ENCODE measurements at places on chromosomes 6 and 20.

DNA sequence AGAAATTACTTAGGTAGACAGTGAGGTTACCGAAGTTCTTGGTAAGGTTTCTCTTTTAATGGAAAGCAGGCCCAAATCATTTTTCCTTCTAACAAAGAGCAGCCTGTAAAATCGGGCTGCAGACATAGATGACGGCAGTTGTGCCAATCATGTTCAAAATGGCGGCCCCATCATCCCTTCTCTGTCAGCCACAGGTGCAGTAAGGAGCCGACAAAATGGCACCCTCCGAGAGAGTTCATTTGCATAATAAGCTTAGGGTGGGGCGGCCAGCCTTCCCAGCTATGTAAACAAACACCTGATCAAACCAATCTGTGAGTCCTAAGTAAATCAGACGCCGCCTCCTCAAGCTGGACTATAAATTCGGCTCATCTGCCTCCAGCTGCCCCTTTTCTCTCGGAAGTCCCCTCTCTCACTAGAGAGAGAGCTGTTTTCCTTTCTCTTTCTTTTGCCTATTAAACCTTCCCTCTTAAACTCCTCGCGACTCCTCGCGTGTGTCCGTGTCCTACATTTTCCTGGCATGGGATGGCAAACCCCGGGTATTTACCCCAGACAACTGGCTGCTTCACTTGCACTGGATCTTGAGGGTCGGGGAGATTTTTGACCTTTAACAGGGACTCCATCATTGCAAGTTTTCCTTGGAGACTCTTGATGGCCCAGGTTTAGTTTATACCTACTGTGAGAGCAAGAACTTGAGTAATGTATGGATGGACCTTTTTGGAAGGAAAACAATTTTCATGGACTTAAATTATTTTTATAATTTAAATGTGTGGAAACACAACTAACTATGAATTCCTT is 8.9 kb upstream of the DDR1 start:
- DNase-seq, result peak; percentile 57

DNA sequence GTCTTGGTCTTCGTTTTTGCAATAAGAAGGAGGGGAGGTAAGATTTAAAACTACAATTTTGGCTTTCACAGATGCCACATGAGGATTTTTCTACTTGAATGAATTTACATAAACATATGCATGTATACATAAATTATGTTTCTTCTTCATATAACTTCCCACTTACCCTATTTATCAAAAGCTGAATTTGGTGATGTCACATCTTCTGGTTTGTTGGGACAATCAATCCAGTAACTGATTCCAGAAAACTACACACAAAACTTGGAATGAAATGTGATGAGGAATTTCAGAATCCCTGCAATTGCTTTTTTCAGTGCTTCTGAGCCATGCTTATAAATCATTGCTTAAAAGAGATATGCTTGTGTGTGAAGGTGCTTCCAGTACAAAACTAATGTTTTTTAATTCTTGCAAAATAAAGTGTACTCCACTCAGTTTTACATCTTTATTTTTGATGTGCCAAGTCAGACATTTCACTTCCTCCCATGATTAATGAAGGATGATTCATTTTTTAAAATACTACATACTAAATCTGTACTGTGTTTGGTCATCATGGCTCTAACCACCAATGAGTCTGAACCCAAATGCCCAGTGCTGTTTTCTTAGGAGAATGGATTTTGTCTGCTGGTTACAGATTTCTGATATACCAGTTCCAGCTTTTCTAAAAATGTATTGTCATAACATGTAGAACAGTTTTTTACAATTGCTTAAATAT is 32.1 kb upstream of the RIN2 start:
- DNase-seq, result no peak

GRCh38 chr20:8187740-8188139 is 55.7 kb downstream of the PLCB1 start:
- DNase-seq, result no peak

DNA sequence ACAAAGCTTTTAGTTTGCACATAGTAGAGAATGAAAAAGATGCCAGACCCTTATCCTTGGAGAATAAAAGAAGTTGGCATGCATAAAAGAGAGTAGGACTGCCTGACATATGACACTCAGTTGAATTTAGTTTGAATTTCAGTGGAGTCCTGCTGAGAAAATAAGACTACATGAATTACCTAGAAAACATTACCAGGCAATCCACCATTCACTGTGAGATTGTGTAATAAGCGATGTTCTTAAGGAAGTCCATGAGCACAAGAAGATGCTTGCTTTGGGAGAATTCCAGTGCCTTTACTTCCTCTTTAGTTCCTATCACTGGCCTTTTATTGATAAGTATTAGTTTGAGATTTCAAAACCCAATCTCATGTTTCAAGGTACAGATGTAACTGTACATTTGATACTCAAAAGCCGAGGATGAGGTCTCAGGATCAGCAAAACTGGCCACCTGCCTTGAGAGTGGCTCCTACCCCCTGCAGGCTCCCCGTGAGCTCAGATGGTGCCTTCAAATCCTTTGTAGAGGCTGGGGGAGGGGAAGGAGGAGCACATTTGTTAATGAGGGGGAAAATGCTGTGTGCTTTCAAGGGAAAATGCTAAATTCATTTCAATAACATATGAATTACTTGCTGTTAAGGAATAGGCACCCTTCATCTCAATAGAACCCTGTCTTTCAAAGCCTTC is 11.2 kb upstream of the UNC93A start:
- peak; percentile 81 for DNase-seq

- no peak for DNase-seq
Observed at GRCh38 chr6:6926856-6927255, 180.9 kb upstream of the RREB1 start.

- DNase-seq, result no peak
Observed at GRCh38 chr6:160258346-160259142, at the start of gene SLC22A2. Gene SLC22A2 (minus strand): TSS chr6:160258821. CDS start chr6:160258757, 64 bp downstream.

DNA sequence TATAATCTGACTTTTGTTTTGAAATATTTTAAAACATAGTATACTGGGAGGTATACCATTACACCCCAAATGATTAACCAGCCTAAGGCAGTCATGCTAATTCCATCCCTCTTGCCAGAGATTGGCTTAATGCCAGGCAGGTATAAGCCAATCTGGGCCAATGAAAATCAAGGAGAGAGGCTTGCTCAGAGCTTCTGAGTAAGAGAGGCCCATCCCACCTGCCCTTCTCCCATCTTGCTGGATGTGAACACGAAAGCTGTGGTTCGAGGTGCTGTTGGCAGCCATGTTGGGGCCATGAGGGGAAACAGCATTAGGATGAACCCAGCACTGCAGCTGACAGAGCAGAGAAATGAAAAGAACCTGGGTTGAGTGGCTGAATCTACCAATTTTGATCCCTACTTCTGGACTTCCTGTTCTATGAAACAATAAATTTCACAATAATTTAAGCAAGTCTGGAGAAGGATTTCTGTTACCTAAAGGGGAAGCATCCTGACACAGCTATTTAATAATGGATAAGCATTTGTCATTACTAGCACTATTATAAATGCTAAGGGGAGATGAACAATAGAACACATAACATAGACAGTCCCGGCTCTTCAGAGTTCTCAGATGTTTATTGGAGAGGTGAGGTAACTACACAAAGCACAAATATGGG is 152.3 kb downstream of the CDC5L start:
- DNase-seq, result no peak

GRCh38 chr20:17557675-17558006 is 12.2 kb upstream of the DSTN start:
- no peak for DNase-seq

- no peak for DNase-seq
Observed at GRCh38 chr6:114051031-114051430, 80.1 kb upstream of the HDAC2 start.

- DNase-seq, result no peak
Observed at GRCh38 chr6:94622783-94623182, 954.6 kb upstream of the MANEA start.

- DNase-seq, result no peak
Observed at GRCh38 chr6:98747273-98747672, 87.1 kb upstream of the POU3F2 start.

GRCh38 chr6:105875974-105876640 is 210.0 kb upstream of the PRDM1 start:
- DNase-seq, result no peak

DNA sequence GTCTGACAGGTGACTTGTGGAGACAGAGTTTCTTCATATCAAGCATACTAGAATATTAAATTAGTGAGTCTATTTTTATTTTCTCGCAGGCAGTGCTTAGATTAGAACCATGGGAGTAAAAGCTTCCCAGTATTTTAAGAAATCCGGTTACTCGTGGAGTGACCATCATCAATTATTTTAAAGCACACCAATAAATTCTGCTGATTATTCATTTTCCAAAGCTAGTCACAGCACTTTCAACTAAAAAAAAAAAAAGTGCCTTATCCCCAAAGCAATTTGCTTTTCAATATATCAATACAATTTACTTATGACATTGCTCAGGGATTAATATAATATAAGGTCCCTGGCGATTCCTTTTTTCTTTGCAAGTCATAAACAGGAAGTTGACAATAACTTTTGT is 26.3 kb upstream of the OLIG3 start:
- no peak for DNase-seq

DNA sequence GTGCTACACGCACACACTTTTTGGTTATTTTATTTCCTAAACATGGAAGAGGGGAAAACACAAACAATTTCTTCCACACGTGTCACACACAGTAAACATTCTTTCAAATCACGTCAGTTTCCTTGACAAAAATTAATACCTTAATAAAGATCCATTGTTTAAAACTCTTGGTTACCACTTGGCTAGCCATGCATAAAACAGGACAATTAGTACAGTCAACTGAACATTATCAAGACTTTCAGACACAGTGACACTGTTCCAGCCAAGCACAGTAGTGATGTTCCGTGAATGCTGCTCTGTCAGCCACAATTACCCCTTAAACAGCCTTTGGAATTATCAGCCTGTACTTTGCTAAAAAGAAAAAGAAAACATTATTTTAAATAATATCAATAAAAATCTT is 50.8 kb downstream of the GMDS start:
- DNase-seq, result no peak

GRCh38 chr6:122416825-122417224 is 17.4 kb downstream of the HSF2 start:
- no peak for DNase-seq

GRCh38 chr6:89527634-89528033 is 94.7 kb downstream of the ANKRD6 start:
- DNase-seq, result no peak

DNA sequence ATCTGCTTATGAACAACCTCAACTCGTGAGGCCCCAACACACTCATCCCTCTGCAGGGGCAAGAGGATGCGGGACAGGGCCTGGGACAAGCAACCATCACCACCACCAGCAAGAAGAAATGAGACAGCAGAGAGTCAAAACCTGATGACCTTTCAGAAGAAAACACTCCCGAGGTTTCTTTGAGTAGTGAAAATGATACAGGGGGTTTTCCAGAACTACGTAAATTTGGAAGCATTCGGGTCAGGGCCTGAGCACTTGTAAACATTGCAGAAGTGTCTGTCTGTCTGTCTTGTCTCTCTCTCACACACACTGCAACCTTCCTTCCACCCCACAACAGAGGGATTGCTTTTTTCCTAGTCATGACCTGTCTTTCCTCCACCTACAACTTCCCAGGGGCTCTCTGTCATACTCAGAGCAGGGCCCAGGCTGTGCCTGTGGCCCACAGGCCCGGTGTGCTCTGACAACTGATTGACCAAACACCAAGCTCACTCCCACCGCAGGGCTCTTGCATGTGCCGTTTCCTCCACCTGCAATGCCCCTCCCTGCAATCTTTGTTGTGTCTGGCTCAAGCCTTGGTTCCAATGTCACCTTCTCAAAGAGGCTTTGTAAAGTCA is 90.9 kb downstream of the BMP7 start:
- no peak for DNase-seq

- DNase-seq, result no peak
Observed at GRCh38 chr20:16621435-16622141, 48.3 kb upstream of the KIF16B start.

GRCh38 chr6:111644893-111645430 is 39.3 kb upstream of the TRAF3IP2 start:
- no peak for DNase-seq

DNA sequence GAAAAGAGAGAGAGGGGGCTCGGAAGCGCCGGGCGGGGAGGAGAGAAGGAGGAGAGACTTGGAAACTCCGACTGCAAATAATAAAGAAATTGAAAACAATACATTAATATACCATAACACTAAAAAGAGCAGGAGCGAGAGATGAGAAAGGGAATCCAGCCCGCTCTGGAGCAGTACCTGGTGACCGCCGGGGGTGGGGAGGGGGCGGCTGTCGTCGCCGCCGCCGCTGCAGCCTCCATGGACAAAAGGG is 338 bp downstream of the E2F3 start:
- DNase-seq, result no peak

GRCh38 chr20:37190354-37191112 is 11.2 kb upstream of the MROH8 start:
- DNase-seq, result no peak

- DNase-seq, result no peak
Observed at GRCh38 chr20:38108438-38108985, 56.6 kb downstream of the TGM2 start.

DNA sequence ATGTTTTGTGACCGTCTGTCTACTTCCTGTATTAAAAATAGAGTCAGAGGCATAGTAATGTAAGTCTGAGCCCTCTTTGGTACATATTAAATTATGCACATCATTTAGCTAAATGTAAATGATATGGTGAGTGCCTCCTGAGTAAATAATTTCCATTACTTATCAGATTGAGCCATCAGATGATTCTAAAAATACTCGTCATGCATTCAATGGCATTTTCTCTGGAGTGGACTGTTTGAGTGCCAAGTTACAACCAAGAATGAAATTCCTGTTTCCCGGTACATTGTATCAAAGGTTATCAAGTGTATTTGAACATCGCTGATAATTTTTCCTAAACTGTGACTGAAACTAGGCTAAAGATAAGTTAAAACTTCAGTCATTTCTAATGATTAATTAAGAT is 81.0 kb downstream of the AKAP7 start:
- DNase-seq, result no peak

GRCh38 chr20:2468581-2469407 is 1.8 kb downstream of the SNRPB start:
- DNase-seq, result no peak

GRCh38 chr6:115272311-115272710 is 788.4 kb downstream of the FRK start:
- no peak for DNase-seq

- no peak for DNase-seq
Observed at GRCh38 chr6:39420300-39421265, 98.1 kb upstream of the KCNK16 start.

DNA sequence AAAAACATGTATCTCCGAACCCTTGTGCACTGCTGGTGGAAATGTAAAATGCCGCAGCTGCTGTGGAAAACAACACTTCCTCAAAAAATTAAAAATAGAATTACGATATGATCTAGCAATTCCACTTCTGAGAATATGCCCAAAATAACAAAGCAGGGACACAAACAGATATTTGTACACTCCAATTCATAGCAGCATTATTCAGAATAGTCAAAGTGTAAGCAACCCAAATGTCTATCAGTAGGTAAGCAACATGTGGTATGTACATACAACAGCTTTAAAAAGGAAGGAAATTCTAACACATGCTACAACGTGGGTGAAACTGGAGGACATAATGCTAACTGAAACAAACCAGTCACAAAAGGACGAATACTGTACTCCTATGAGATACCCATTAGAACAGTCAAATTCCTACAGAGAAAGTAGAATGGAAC is 5.7 kb upstream of the RAB5IF start:
- DNase-seq, result no peak

Measured in NCI-H524 treated with DMSO at 0.1 percent for 48 hours (cell line).